Non-pigmented ciliary epithelial cell (primary cell): ENCODE measurements at places on chromosomes 11 and 22.

DNA sequence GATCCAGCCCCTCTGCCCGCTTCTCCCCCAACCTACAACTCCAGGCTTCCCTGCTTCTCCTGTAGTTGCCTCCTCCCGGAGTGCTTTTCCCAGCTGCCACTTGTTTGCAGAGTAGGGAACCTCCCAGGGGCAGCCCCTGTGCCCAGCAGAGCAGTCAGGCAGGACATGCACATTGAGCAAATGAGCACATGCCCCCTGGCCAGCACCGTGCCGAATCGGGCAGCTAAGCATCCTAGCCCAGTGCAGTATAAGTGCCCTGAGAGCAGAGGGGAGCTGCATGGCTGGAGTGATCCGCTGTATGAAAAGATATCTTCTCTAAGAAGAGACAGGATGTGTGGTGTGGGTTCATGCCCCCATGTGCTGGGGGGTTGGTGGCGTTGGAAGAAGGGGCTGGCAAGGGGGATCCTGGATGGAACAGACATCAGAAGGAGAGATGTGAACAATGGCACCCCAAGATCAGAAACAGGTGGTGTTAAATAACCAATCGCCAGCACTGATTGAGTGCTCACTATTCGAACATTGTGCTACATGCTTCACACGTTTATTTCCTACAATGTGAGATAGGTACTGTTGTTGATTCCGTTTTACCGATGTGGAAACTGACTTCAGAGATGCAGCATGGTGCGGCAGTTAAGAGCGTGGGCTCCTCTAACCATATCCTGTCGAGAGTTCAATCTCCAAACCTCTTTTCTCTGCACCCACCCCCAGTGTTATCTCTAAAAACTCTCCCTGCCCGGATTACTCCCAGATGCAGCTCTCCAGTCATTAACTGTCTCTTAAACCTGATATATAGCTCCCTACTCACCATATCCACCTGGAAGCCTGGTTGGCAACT lies 1.2 kb downstream of the AIP start:
- no peak for DNase-seq

DNA sequence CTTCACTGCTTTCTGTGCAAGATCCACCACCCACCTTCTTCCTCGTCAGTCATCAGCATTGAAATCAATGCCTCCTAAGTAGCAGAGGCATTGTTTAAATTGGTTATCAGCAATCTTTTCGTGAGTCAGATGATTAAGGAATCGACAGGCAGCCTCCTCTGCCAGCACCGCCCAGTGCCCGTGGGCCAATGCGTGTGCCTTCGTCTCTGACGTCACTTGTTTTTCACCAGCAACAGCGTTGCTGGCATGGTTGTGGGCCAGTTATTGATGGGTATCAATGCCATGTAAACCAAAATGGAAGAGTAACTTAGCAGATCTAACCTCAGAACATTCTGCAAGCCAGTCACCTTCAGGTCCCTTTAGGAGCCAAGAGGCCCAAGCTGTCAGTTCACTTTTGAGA lies 69.6 kb downstream of the BARX2 start:
- DNase-seq: no peak

DNA sequence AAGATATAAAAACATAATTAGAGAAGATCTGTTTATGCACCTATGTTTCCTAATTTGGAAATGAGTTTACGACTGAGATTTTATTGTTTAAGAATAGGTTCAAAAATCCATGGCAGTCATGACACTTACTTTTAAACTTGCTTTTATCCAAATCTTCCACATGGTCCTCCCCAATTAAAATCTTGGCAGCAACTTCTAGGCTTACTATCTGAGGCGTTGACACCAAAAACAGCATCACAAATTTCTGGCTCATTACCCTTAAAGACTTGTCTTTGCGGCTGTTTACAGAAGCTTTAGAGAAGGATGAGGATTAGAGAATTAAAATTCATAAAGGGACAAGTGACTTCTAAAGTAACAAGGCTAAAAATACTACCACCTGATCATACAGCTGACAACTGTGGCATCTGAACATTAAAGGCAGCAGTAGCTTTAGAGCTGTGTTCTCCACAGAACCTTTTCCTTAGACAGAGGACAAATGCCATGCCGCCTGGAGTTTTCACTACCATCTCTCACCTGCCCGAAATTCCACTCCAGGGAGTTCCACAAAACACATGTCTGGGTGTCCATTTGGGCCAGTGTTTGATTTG lies 6.4 kb downstream of the E2F8 start:
- DNase-seq: no peak

DNA sequence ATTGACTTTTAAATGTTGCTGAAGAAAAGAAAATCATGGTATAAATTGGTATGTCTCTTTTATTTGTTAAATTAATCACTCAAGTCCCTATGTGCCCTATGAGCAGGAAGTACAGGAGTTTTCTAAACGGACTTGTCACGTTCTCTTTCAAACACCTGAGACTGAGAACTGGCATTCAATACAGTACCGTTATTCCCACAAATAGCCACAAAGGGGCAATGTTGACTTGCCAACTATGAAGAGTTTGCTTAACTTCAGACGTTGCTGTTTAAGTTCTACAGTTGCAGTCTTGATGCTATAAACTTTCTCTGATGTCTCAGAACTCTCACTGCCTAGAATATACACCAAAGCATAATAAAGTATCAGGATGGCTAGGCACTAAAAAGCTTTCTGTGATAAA lies 7.6 kb downstream of the OR56A1 start:
- DNase-seq: peak; percentile 1

DNA sequence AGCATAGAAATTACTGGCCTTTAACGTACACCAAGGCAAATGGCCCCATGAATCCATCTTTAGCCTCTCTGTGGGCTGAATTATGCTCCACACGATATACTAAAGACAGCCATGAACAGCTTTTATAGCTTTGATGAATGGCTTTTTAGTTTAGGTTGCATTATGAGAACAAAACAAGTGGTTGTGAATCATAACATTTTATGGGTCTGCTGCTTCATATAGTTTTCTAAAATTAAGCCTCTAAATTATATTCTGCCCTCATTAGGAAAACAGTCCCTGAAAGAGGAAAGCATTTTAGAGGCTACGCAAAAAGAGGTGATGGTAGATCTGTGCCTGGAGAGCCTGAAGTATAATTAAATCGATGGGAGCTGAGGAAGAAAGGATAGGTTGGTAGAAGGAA lies 221.3 kb downstream of the CADM1 start:
- DNase-seq: no peak

GRCh38 chr22:24236656-24237055 lies 8.2 kb downstream of the GGT5 start:
- no peak for DNase-seq

DNA sequence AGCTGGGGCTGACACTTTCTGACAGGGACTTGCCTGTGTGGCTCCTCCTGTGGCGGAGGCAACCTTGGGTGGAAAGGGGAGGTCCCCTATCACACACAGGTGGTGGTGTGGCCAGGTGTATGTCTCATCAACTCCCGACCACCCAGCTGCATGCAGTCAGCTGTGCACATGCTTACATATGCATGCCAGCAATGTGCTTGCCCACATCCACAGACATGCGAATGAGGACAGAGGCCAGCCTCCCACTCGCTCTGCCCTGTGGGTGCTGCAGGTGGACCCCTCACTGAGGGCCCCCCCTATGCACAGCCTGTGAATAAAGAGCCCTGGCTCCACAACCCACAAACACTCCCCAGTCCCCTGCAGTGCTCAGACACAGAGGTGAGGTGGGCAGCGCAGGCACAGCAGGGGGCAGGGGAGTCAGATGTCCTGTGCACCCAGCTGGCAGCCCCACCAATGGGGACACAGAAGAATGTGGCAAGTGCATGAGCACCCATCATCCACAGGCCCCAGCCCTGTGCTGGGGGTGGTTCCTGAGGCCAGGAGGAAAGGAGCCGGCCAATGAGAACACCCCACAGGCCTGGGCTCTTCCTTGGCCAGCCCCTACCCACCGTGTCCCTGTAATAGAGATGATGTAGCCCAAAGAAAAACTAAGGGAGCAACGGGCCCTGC lies 9.5 kb downstream of the GNB1L start:
- DNase-seq: no peak

GRCh38 chr11:131811383-131811782 lies 441.0 kb downstream of the NTM start:
- no peak for DNase-seq

GRCh38 chr11:60634126-60634525 lies 65.3 kb upstream of the MS4A8 start:
- DNase-seq: no peak

- DNase-seq: no peak
Observed at GRCh38 chr22:30607939-30608338, 965 bp downstream of the TCN2 start.

DNA sequence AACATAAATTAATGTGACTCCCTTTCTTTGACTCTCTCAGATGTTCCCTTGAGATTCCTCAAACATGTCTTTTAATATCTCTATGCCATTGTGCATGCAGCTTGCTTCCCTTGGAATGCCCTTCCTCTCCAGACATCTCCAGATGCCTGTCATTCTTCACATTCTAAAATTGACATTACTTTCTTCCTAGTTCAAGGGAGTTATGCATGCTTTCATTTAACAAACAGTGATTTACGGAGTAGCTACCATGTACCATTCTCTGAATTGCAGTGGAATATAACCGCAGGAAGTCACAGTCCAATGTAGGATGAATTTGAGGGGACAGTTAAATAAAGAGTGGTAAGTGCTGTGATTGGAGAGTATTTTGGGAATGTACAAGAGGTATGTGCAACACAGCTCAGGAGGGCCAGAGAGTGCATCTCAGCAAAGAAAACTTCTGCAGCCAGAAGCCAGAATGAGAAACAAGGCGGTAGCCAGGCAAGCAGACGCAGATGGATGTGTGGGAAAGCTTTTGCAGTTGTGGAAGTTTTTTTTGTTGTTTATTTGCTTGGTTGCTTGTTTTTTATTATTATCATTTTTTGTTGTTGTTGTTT lies 18.7 kb downstream of the MMP10 start:
- DNase-seq: no peak

DNA sequence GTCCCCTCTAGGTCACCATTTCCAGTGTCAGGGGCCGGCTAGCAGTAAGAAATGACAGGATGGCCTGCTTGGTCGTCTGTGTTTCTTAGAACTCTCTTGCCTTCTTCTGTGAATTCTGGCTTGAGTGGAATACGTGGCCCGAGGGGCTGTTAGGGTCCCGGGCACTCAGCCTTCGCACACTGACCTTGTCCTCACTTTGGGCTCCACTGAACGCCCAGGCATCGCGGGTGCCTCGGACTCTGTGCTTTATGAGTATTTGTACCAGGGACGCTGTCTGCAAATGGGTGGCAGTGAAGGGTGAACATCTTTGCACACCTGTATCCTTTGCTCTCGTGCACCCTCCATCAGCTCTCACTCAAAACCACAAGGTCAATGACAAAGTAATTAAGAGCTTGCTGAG lies 123.4 kb upstream of the ANO1 start:
- no peak for DNase-seq

DNA sequence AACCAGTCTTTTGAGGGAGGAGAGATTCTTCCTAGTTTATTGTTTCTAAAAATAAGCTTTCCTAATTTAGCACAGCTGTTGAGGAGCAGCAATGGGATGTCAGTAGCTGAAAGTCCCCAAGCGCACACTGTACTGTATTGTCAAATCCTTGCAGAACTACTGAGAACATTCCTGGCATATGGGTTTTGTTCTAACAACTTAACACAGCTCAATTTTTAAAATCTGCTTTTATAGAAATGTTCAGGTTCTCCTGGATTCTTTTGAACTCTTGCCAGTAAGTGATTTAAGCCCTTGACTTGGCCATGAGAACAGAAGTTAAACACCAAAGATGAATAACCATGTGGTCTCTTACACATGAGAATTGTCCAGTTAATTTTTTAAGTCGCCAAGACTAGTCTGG lies 218.6 kb downstream of the FAT3 start:
- DNase-seq: no peak

DNA sequence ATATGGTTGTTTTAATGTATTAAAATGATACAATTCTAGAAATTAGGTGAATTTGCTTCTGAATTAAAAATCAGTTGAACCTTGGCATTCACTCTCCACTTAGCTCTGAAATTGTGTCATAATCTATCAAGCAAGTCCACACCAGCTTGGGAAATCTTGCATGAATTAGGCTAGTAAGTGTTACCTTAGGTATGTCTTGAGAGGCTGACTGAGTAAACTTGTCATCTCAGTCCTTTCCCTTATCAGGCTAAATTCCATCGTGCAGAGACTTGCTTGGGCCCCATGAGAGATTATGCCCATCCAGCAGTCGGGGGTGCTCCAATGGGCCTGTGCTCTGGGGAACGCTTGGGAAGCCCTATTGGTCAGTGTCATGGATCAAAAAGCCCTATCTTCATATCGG lies 33.9 kb upstream of the ST14 start:
- no peak for DNase-seq

DNA sequence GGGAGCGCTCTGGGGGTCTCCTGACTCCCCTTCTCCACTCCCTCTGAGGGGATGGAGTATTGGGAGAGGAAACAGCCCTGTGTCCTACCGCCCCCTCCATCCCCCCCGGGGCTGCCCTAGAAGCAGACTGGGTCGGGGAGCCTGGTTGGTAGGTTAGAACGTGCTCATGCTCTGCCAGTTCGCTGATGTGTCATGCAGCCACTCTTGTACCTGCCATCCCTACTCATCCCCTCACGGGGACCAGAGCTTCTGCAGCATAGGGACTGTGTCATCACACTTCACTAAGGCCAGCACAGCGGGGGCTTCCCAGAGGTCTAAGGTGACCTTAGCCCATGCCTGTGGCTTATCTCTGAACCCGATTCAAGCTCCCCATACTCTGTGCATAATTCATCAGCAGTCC lies 4.7 kb downstream of the KCNJ1 start:
- no peak for DNase-seq

DNA sequence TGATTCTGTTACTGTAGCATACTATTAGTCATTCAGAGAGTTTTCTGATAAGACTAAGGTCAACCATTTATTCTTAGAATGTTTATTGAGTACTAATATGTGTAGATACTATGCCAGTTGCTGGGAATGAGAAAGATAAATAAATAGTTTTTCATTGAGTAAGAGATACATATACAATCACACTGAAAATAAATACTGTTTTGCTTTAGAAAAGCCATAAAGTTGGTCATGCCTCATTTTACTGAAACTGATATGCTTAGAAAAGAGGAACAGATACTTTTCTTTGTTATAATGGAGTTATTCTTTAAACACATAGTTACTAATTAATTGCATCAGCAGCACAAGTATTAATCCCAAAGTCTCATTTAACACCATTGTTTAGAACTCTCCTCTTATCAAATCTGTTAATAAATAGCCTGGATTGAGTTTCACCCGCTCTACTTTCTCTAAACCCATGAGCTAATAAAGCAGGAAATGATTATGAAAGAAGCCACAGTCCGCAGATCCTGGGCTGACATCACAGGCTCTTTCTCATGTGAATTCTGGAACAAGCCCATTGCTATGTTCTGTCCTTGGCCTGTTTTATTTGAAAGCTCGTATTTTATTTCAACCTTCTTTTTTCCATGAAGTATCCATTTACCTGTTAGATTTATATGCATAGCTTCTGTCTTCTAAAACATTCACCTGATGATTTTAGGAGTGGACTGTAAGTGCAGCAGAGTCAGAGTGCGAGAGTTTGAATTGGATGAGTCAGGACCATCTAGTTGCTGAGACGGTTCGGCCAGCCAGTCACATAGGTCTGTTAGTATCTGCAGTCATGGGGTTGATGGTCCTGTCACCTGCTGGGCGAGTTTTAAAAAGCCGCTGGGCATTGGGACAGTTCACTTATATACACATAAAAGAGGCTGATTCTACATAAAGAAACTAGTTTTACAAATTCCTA lies 35.5 kb downstream of the PIWIL4 start:
- DNase-seq: no peak

- DNase-seq: no peak
Observed at GRCh38 chr22:33883561-33883960, 36.7 kb downstream of the LARGE1 start.

- no peak for DNase-seq
Observed at GRCh38 chr11:13278609-13279486, 1.3 kb downstream of the BMAL1 start.

GRCh38 chr11:58390551-58391063 lies 16.1 kb downstream of the OR5B3 start:
- no peak for DNase-seq
